ENCODE measurements at places on chromosomes 12 and 14.
A peak's percentile ranks its signal among the peaks of the same experiment; 100 is the strongest.

DNA sequence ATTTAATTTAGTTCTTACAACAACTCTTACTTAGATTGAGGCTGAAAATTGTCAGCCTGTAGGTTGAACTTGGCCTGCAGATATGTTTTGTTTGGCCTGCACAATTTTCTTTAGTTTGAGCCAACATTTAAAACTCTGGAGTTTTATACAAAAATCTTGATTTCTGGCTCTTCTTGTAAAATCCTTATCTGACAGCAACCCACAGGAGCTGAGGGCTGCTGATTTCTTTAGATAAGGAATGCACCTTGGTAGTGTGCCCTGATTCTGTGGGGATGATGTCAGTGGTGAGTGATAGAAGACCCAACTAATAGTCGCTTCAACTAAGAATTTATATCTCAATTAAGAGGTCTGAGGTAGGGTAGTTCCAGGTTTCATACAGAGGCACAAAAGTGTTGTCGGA, 49.5 kb downstream of the SOCS2 start:
- no peak for DNase-seq

GRCh38 chr12:119258149-119258548, 76.4 kb upstream of the CCDC60 start:
- DNase-seq, result no peak

- no peak for DNase-seq
Observed at GRCh38 chr12:80262346-80262745, 163.0 kb downstream of the OTOGL start.

- DNase-seq, result no peak
Observed at GRCh38 chr14:72781561-72782508, 112.1 kb downstream of the DPF3 start.

- DNase-seq, result no peak
Observed at GRCh38 chr12:47549258-47549657, 156.6 kb downstream of the RPAP3 start.

DNA sequence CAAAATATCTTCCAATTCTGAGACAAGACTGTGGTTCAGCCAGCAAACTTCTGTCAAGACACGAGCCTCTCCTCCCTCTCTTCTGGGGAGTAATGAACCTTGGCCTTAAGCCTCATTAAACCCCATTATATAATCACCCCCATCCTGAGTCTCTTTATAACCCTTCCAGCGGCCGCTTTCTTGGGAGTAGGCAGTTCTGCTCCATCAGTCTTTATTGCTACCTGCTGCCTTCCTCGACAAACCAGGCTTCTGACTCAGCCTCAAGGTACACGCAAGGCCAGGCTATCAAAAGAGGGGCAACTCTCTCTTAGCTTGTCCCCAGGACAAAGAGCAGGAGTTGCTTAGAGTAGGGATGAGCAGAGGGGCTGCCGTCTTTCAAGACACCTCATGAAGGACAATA, 300.8 kb upstream of the NOS1 start:
- DNase-seq, result no peak

- no peak for DNase-seq
Observed at GRCh38 chr12:64968989-64969819, 144.8 kb downstream of the TBC1D30 start.

DNA sequence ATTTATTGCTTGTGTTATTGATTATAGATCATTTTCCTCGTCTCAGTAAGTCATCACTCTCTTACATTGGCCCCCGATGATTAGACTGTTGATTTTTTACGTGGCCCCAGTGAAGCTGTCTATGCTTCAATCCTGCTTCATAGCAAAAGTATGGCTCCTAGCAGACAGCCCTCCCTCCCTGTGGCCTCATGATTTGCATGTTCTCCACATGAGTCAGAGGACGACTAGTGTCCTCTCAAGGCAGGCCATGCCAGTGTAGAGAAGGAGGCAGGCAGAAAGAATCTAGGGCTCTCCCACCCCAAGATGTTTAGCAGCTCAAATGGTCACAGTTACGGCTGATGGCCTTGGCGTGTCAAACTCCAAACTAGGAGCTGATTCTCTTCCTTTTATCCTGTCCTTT, 59.6 kb downstream of the FIGNL2 start:
- DNase-seq, result no peak

DNA sequence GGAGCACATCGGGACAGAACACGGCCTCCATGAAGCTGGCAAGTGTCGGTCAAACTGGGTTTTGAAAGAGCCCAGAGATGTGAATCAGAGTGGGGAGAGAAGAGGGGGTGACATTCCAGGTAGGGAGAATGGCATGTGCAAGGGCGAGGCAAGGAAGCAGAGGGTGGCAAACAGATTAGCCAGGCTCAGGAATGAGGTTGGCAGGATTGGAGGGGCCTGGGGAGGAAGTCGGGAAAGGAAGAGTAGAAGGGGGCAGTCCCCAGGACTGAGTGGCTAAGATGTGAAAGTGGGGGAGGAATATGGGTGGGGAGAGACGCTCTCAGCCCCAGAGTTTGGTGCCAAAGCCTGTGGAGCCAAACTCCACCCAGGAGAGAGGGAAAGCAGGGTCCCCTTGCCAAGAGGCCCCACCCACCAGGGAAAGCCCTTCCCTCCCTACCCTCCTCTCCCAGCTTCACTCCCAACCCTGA, 5.5 kb upstream of the HDAC7 start:
- DNase-seq, result no peak

DNA sequence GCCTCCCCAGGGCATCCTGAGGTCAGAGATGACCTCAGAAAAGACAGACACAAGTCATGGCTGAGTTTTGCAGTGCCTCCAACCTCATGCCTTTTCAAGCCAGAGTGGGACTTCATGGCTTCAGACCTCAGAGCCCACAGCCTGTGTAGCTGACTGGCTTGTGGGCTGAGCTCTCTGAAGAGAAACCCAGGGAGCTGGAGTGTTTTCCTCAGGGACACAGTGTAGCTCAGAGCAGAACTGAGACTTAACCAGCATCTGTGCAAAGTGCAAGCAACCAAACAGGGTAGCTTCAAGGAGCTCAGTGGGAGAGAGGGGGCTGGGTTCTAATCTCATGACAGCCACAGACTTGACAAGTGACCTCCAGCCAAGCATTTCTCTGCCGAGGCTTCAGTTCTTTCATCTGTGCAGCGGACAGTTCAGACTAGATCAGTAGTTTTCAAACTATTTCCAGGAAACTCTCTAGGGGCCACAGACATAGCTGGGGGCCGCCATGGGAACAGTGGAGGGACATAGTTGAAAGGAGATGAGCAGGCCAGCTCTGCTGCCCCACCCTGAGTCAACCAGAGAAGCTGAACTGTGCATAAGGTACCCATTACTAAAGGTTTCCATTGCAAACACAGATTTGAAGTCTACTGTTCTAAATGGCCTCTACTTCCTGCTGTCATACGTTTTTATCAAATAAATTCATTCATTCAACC, 80.0 kb downstream of the LGMN start:
- DNase-seq, result no peak

DNA sequence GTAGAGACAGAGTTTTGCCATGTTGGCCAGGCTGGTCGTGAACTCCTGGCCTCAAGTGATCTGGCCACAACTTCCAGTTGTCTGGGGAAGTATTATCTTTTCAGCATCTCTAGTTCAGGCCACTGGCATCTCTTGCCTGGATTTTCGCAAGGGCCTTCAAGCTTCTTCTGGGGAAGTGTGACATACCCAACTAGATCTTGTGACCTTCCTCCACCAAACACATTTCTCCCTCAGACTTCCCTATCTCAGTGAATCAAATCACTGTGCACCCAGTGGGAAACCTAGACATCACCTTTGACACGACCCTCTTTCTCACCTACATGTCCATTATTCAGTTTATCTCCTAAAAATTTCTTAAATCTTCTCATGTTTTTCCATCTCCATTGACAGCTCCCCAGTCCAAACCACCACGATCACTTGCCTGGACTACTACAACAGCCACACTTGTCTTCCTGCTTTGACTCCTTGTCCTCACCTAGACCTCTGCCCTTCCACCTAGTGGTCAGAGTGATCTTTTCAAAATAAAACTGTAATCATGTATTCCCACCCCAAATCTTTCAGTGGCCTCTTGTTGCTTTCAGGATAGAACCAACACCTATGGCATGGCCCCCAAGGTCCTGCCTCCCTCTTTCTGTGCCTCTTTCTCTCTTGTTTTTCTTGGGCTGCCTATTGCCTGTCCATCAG, 3.3 kb downstream of the EEF1AKMT3 start:
- no peak for DNase-seq

DNA sequence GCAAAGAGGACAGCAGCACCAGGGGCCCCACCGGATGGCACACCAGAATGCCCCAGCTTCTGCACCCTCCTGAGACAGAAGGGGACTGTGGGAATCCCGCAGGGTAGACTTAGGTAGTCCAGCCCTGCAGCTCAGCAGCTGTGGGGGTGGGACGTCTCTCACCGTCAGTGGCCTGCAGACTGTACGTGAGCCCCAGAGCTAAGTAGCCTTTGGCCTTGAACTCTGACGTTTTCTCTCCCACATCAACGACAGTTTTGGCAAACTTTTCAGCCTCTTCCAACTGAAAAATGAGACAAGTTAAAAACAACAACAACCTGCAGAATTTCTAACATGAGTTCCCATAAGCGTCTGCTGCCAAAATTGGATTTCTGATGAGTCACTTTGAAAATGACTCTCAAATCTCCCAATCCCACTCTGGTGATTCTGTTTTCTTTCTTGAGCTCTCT, 161.4 kb downstream of the TTC7B start:
- no peak for DNase-seq

GRCh38 chr12:119274636-119275065, 59.9 kb upstream of the CCDC60 start:
- DNase-seq, result no peak

- no peak for DNase-seq
Observed at GRCh38 chr14:70921669-70922068, 14.4 kb downstream of the PCNX1 start.

DNA sequence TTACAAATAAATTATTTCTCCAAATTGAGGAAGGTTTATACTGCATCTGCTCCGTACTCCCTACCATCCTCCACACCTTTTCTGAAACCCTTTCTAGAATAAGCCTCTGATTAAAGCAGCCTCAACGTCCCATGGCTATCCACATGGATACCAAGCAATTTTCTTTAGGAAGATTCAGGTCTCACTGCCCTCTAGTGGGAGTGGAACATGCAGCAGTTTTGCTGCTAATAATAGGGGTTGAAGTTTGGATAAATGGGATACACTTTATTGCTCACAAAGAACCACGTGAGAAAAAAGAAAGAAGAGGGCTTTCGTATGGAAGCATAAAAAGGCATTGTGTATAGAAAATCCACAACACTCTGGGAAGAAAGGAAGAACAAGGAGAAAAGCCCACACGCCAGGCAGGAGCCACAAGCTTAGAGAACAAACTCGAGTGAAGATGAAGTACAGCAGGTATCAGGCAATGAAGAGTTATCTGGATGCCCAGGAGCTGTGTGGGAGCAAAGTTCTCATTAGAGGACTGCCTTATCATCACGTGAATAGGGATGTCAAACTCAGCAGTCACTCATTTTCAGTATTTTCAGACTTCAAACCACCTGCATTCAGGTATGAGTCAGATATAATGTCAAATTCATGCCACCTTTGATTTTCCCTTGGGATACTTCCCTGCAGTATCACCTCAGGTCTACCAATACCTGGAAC, 45.8 kb downstream of the CCER1 start:
- DNase-seq, result no peak

DNA sequence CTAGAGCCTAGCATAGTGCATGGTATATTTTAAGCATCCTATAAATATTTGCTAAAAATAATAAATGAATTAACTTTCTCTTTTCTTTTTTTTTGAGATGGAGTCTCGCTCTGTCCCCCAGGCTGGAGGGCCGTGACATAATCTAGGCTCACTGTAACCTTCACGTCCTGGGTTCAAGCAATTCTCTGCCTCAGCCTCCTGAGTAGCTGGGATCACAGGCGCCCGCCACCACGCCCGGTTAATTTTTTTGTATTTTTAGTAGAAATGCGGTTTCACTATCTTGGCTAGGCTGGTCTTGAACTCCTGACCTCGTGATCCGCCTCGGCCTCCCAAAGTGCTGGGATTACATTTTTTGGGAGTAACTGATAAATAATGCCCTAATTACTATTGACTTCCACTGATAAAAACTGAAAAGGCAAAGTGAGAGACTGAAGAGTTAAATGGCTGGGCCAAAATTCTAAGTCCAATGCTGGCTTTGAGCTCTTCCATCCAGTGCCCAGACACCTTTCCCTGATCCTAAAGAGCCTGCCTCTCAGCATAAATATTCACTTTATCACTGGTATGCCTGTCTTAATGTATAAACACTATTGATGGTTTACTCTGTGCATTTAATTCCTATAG, 213.0 kb upstream of the KRR1 start:
- DNase-seq, result no peak

- no peak for DNase-seq
Observed at GRCh38 chr12:111064982-111065381, 144.6 kb upstream of the MYL2 start.

DNA sequence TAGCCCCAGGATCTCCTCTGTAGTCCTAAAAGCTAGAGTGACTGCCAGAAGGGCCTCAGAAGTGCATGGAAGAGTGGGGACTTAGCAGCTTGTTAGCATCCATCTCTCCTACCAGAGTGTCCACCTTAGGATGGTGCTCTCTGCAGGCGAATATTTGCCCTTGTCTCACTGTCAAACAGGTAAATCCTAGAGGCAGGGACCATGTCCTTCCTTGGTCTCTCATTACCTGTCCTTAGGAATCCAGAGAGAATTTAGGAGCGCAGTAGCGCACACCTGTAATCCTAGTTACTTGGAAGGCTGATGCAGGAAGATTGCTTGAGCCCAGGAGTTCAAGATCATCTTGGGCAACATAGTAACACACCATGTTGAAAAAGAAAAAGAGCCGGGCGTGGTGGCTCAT, 21.4 kb downstream of the AGAP2 start:
- DNase-seq, result no peak

- no peak for DNase-seq
Observed at GRCh38 chr12:29710104-29710503, 73.6 kb downstream of the TMTC1 start.

DNA sequence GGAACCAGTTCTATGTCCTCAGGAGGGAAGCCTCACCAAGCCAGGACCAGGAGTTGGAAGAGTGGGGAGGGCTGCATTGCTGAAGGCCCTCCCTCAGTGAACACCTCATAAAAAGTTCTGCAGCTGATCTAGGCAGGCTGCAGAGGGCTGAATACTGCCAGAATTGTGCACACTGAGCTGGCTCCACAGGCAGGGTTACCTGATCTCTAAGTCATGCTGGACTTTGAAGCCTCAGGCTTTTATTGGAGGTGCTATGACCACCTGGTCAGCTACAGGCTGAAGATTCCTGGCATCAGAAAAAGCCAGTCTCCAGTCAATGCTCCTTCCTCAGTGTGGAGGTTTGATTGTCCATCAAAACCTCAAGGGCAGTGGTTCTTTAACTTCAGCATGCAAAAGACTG, 39.7 kb downstream of the FOS start:
- DNase-seq, result no peak

- DNase-seq, result no peak
Observed at GRCh38 chr14:79510659-79511058, 700.6 kb downstream of the DIO2 start.

GRCh38 chr14:100473249-100473648, 114.0 kb downstream of the BEGAIN start:
- DNase-seq, result no peak

- DNase-seq, result peak; percentile 80
Observed at GRCh38 chr14:91286530-91286937, 42.0 kb upstream of the GPR68 start.

DNA sequence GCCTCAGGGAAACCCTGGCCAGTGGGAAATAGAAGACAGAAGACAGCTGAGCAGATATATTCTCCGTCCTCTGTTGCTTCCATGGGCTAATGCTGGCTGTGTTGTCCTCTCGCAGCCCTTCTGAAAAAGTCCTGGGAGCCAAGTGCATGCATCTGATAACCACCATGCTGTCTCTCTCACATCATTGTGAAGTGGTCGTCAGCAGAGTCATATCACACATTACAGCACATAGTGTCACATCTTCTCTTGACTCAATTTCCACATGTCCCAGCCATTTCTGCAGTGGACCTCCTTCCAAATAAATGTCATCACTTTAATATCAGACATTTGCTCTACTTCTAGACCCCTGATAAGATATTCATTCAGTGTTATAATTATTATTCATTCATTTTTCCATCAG, 3.8 kb downstream of the TAS2R20 start:
- no peak for DNase-seq
